ENCODE measurements at places on chromosomes 12 and 14.

- no peak for DNase-seq
Observed at GRCh38 chr12:71024281-71024680, 103.7 kb upstream of the PTPRR start.

DNA sequence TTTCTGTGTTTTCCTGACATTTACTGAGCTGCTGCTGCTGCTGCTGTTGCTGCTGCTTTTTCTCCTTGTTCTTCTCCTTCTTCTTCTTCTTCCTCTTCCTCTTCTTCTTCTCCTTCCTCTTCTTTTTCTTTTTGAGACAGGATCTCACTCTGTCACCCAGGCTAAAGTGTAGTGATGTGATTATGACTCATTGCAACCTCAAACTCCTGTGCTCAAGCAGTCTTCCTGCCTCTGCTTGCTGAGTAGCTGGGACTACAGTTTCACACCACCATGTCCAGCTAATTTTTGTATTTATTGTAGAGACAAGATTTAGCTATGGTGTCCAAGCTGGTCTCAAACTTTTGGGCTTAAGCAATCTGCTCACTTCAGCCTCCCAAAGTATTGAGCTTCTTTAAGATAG, 95.8 kb downstream of the TMTC3 start:
- DNase-seq = no peak

DNA sequence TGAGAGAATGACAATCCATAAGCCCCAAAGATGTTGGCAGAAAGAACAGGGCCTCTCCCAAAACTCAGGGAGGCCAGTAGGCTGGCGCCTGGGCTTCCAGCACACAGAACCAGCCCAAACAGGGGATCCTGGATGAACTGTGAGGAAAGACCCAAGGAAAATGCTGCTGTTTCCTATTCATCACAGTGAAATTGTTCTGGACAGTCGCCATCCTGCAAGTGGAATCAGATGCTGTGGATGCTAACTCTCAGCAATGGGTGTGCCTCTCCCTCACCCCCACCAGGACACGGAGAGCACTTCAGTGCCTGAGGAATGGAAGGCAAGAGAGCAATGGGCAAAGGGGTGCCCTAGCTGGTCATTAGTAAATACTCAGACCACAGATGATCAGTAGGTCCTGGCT, 80.8 kb downstream of the ANO2 start:
- no peak for DNase-seq

- DNase-seq = no peak
Observed at GRCh38 chr14:64720131-64720576, 15.9 kb downstream of the PLEKHG3 start.

All from stimulated activated naive CD8-positive, alpha-beta T cell treated with anti-CD3 and anti-CD28 coated beads, Interleukin-15, Interleukin-2, amounts not matched to agents 100 U/mL and 50 U/mL, for 24 hours (primary cell).